Left renal cortex interstitium (tissue), 4 donors: ENCODE measurements at places on chromosomes 2 and 18. TPM values are rescaled to one million over a fixed set of nuclear protein-coding genes. Genes with fewer than 3 reads are reported as not detected.

DNA sequence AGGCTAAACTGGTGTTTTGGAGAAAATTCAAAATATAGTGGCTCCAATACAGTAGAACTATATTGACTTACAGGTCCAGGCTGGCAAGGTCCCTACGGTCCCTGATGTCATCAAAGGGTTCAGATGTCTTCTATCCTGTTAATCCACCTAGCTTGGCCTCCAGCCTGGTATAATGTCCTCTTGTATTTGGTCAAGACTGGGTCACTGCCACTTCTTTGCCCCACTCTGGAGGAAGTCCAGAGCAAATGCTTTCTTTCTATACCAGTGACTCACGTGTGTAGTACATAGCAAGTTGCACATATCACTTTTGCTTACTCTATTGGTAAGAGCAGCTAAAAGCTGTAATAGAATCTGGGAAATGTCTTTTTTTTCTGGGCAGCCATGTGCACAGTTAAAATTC is 80.8 kb downstream of the LCLAT1 start:
- no peak for DNase-seq

DNA sequence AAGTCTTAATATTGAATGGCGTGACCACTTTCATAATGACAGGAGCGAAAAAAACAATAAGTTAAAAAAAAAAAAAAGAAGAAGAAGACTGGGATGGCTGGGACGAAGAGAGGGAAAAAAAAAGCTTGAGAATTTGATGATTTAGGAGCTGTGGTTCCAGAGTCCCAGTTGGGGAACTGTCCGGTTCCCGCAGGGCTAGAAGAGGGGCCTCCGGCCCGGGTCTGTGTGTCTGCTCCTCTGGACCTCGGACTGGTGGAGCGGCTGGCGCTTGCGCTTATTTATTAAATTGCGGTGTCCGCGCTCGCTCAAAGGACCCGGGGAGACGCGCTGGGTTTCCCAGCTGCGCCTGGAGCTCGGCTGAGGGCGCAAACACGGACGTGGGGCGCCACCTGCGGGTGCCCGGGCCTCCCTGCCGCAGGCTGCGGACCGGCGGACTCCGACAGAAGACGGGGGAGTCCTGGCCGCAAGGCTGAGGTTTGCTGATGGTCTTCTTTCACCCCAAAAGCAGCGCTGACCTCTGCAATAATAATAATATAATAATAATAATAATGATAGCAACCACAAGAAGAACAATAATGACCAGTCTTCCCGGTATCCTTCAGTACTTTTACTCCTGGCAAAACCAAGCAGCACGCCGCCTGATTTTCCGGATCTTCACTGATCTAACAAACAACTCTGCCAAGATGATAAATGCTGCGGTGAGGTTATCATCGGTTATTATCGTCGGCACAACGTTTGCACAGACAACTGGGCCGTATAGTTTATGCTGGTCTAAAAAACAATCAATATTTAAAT is at the start of gene CBLN2:
Gene CBLN2, minus strand, starts transcription at position 251 of the 795 bp plus-strand sequence. CDS start 2,182 bp downstream, outside the sequence.
- peak; percentile 53 for DNase-seq

DNA sequence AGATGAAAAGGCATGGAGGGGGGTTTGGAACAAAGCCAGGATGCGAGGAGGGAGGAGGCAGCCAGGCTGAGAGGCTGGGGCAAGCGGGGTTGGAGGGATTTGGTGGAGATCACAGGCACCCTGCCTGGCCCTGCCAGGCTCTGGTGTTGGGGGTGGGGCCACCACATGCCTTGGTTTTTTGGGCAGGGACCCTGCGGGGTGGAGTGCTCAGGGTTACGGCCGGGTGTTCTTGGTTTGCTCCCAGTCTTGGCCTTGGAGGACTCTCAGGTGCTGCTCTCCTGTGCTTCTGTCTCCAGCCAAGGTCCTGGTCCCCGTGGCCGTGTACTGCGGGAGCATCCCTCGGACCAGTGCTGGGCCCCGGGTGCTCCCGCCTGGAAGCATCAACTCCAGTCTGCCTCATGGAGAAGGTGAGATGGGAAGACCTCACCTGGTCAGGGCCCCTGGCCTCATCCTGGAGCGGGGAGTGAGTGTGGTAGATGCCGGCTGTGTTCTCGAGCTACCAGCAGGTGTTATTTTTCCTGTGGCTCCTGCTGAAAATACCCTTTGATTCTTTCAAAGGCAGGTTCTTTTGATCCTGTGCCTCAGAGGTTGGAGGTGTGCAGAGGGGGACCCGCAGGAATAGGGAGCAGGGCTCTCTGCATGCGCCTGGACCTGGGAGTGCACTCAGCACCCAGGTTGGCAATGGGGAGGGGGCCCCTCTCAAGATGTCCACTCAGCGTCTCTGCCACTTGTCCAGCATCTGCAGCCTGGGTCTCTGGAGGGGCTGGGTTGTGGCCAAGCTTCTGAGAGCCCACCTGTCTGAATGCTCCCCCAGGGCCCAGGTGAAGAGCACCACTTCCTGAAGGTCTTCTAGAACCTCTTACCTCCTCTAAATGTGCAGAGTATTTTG is 17.0 kb downstream of the TOGARAM2 start:
- DNase-seq: no peak

GRCh38 chr2:33168922-33169321 is 222.2 kb downstream of the LTBP1 start:
- DNase-seq: no peak

DNA sequence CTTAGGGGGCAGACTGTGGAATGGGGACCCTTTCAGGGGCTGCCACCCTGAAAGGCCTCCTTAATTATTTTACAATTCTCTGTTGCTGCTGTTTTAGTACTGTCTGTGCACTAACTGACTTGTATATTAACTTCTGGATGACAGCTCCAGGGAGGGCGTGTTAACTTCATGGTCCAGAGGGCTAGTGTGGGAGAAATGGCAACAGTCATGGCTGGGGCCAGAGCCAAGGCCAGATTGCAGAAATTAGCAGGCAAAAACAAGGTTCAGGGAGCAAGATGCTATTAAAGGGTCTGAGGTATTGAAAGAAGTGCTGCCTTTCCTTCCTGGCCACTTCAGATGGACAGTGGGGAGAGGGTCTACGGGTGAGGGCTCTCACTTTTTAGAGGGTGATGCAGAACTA is 9.1 kb downstream of the WIPF1 start:
- DNase-seq: no peak

DNA sequence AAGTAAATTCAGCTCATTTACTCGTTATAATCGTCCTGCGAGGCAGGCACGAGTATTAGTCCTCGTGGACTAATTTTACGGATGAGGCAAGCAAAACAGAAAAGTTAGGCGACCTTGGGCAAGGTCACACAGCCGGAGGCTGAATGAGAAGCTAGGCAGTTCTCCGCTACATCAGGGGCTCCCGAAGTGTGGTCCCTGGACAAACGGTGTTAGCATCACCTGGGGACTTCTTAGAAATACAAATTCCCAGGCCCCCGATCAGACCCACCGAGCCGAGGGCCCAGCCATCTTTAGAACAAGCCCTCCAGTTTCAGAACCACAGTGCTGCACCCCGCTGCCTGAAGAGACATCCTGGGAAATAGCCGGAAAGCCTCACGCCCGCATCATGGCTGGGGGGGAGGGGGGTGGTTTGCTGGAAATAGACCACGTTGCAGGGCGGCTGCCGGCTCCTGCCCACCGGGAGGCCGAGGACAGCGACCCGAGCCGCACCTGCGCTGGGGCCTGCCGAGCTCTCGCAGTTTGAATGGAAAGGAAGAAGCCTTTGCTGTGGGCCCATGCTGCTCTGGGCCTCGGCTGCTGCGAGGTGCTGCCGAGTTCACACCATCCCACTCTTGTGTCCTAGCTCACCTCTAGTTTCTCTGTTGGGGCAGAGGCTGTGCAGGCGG is 72.2 kb downstream of the TFCP2L1 start:
- DNase-seq: no peak

DNA sequence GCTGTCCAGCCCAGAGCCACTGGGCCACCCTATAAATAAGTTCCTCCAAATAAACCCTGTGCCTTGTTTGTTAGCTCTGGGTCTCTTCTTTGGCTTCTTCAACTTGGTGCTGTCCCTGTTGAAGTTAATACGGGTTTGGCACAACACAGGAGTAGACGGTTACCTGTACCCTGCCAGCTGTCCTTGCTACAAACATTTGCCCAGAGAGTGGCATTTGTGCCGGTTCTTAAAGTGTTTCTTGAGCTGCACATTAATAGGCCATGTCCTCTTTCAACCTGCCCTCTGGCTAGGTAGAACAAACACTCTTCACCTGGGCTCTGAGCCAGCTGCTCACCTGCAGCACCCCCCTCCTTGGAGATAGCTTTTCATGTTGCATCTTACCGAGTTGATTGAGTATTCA is 139.2 kb downstream of the NEDD4L start:
- DNase-seq: no peak

DNA sequence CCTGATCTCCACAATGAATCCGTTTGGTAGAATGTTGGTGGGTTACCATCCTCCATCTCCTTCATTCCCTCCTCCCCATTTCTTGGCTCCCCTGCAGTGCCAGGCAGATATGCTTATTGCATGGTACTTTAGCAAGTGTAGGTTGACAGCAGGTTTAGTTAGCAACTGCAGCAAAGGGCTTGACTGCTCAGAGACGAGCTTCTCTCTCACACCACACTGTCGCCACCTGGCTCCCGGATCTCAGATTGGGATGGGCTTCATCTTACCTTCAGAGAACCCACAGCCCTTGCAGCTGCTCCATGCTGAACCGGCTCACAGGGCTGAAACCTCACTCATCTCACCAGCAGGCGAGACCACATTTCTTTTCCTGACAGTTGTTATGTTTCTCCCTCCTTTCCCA is 88.8 kb downstream of the VWA3B start:
- DNase-seq: no peak

DNA sequence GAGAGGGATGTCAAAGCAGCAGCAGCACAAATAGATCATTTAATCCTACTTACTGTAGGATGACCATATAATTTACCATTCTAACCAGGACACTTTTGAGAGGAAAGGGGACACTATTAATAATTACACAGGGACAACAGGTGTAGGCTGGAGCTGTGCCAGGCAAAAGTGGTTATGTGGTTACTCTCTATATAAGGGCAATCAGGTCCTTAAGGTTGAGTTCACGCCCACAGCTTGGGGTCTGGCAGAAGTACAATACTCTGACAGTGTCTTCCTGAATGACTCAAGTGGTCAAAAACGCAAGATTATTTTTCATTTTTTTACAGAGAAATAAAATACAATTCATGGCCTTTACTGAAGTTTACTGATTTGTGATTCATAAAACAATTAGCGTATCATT is 2.8 kb downstream of the PREPL start:
- DNase-seq: no peak

- DNase-seq: no peak
Measured at GRCh38 chr2:146669735-146670134, 1175.1 kb upstream of the ACVR2A start.

GRCh38 chr18:39191931-39192330 is 1626.3 kb upstream of the CELF4 start:
- no peak for DNase-seq

DNA sequence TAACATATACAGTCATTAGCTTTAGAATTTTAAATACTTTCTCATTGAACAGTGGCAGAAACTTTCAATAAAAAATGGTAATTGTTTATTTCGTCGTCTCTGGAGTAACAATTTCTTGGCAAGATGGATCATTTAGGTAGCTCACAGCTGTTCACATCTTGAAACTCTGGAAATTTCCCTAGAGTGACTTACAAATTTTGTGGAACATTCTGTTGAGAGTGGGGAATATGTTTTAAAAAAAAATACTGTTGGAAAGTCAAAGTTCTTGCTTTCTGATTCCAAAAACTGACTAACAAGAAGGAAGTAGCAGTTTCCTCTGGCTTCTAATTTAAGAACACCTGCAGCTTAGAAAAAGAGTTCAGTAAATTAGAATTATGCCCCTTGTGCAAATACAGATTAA is 11.2 kb upstream of the CALCRL start:
- DNase-seq: no peak

DNA sequence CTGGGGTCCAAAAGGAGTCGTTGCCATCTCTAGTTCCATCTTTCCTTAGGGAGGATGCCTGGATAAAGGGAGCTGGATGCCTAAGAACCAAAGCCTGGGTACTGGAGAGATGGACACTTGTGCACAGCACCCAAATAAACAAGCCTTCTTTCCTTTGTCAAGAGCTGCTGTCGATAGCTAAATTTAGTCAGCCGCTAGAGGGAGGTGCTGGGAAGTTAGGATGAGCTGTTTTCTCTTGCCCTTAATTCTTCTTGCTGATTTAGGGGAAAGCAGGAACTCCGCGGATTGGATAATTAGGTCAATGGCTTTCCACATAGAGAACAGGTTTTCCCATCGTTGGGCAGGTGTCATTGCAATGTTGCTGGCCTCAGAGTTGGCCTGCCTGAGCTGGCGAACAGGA is 30.9 kb upstream of the SERPINB12 start:
- DNase-seq: no peak

DNA sequence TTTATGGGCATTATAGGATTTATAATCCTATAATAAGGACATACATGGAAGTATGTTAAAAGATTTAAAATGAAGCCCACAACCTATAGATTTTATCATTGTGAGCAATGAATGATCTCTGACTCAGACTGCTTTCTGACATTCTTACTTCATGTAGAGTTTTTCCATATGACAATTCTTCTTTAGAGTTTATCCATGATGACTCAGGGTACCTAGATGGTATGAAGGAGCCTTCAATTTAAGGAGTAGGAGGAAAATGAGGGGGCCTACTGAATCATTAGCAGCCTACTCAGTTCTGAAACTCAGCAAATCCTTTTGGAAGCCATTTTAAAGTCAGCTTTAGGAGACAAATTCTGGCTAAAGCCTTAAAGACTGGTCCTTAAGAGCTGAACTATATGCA is 10.4 kb downstream of the PELI1 start:
- DNase-seq: no peak

DNA sequence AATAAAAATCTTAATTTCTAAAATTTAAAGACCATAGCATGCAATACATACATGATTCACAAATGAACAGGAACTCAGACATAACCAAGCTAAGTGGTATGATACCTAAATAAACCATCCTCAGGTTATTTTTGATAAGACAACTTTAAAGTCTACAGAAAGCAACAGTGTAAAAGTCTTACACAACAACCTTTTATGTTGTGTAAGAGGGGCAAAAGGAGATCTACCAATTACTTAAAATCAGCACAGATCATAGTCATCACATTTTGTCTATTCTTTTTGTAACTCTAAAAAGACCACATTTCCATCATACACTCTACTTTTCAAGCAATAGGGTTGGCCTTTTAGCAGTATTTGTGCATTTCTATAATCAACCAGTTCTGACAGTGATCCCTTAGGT is 16.3 kb downstream of the SP3 start:
- DNase-seq: no peak

IL1RL2 gene
- polyA plus RNA-seq: 0.95 TPM

PTRHD1 gene
- 48.4 TPM for polyA plus RNA-seq

DSG3 gene
- not detected for polyA plus RNA-seq

CLEC4F gene
- polyA plus RNA-seq: 0.06 TPM

CTAGE1 gene
- not detected for polyA plus RNA-seq

PTPN18 gene
- polyA plus RNA-seq: 36.1 TPM

TXNDC2 gene
- 0.09 TPM for polyA plus RNA-seq

AMER3 gene
- polyA plus RNA-seq: 0.07 TPM

DYNAP gene
- 0.08 TPM for polyA plus RNA-seq

EHBP1 gene
- polyA plus RNA-seq: 55.7 TPM

SLC30A3 gene
- 5.3 TPM for polyA plus RNA-seq

CD8B2 gene
- polyA plus RNA-seq: 0.22 TPM
